ENCODE measurements at places on chromosomes 5 and 9.

DNA sequence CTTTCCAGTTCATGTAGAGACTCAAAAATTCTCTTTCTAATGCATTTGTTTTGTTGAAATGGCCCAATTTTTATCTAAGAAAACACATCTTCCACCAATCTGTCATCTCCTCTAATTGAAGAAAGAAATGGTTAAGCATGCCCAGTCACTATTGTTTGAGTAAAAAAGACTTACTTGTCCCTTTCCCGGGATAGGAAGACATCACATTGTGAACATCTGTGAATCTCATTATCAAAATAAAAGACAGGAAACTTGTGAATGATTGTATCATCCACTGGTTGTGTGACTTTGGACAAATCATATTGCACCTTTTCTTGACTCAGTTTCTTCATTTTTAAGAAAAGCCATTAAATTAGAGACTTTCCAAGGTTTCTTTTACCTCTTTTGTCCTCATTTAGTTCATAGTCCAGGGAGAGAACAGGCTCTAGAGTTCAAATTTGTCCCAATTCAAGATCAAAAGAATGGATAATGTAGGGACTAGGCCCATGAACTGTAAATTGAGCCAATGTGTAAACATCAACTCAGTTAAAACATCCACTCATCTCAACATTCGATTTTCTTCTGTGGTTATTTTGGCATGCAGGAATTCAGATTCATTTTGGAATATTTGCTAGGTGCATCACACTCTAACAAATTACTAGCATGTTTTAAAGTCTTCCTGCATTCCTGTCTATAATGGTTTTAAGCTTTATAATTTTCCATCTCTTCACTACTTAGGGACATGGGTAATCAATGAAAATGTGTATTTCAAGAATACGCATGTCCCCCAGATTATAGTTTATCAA is 838.0 kb upstream of the WWC1 start:
- DNase-seq = no peak

DNA sequence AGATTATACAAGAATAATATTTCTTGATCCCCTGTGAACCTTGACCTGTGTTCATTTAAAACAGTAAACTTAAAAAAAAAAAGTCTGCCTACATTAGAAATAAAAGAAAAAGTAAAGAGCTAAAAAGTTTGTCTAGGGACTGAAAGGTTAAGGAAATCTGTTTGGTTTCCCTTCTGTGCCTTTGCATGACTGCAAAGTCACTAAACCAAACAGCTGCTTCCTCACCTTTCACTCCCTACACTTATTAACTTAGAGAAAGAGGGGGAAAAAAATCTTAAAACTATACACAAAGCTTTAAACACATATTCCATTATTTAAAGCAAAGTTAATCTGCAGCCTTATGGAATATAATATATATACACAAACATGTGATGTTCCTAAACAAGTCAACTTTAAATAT is 65.1 kb downstream of the ZFR start:
- DNase-seq = no peak

- DNase-seq = no peak
Measured at GRCh38 chr5:156147261-156147943, 179.6 kb upstream of the SGCD start.

DNA sequence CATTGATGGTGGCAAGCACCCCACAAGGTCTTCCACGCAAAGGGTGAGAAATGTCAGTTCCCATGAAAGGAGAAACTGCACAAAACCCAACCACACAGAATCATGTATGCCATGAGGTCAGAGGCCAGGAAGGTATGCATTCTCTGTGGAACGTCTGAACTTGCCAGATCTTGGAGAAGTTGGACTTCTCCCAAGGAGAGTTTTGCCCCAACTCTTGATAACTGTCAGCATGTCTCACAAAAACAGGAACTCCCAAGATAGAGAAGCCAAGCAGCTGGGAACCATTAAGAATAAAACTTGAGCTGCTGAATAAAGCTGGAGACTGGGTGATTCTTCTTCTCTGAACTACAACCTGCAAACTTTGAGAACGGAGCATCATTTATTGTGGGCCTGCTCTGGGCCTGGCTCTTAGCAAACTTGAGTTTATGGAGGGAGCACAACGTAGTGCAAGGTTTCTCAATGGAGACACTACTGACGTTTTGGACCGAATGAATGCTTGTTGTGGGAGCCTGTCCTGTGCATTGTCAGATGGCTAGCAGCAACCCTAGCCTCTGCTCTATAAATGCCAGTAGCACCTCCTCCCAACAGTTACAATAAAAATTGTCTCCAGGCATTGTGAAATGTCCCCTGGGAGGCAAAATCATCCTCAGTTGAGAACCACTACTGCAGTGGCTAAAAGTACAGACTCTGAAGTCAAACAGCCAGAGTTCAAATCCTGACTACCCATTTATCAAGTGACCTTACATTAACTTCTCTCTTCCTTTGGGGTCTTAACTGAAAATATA is 193.5 kb downstream of the ACTL7B start:
- DNase-seq = no peak

DNA sequence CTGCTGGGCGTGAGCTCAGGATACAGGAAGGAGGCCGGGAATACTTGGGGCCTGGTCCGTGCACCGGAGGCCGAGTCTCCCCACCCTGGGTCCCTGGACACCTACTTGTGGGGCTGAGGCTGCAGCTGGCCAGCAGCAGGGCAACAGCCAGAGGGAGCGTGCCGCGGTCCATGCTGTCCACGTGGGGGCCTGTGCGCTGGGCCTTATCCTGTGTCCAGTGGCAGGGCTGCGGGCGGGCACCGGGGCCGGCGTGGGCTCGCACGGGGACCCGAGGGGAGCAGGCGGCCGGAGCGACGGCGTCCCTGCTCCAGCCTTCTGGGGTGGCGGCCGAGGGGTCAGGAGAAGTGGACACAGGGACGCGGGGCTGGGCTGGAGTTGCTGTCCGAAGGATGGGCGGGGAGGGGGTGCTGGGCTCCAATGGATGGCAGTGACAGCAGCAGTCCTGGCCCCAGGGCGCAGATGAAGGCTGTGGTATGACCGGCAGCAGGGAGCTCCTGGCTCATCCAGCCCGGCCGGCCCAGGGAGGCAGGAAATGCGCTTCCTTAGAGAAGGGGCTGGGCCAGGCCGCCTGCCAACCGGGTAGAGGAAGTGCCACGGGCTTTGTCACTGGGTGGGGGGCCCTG is at the start of gene ENG:
TSS of gene ENG (minus strand) at position 475 of the 623 bp plus-strand sequence. CDS start at position 172, 303 bp downstream.
- DNase-seq = no peak

- no peak for DNase-seq
Measured at GRCh38 chr9:129887334-129888292, 52.4 kb downstream of the USP20 start.

GRCh38 chr5:54207566-54207965 is 102.8 kb downstream of the ARL15 start:
- DNase-seq = no peak

DNA sequence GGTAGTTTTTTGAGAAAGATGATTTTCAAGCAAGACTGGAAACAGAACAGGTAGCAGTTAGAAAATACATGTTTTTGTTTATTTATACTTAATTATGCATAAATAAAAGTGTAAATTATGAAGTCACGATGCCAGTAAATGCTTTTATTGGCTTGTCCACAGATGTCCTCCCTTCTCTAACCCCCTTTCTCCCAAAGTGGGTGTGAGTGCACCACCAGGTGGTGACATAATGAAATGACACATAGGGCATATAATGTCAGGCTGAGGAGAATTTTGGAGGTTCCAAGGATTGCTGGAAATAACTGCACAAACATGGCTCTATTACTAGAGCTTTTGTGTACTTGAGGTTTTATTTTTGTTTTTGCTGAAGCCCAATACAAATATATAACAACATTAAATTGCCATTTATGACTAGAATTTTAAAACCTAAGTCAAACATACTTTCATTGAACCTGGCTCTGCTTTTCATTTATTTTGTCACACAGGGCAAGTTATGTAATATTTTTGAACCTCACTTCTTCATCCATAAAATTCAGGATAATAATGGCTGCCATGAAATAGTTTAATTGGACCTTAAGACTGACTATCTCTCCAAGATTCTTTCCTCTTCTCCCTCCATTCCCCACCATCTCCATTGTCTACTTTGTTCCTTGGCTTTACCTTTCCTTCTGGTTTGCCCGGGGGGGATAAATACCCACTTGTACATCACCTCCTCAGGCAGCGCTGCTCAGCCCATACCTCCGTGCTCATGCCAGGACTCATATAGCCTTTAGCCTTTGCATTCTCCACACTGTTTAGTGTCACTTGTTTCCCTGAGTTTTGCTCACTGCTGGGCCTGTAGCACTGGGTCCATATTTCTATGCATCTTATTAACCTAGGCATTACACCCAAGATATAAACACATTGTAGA is 168.8 kb downstream of the PDE4D start:
- peak; percentile 62 for DNase-seq

GRCh38 chr9:32728181-32728580 is 55.2 kb upstream of the TMEM215 start:
- DNase-seq = no peak

- DNase-seq = no peak
Measured at GRCh38 chr5:82861701-82862100, 215.5 kb downstream of the TMEM167A start.

GRCh38 chr9:98584059-98584458 is 124.7 kb downstream of the GABBR2 start:
- no peak for DNase-seq

DNA sequence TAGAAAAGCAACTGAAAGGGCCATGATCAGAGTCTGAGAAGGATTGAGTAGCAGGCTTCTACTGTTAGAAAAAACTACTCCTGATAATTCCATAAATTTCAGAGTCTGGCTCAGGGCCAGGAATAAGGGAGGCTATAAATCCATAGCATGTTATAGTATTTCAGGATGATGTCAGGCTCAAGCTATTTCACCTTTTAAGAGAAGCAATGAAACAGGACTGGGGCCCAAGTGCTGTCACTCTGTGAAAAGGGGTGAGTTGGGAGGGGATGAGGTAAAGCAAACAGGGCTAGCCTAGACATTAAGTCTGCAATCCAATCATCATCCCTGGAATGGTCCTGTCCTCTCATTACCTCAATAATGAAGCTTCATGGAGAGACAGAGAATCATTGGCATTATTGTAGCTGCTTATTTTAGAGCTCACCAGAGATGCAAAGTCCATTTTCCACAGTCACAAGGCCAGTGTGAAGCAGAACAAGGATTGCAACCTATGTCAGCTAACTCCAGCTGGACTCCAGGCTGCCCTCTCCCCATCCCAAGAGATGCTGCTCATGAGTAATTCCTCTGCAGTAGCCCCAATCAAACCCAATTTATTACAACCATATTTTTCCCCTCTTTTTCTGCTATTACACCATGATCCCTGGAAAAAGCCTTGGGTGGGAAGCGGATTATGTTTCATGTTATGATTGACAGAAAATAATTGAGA is 56.0 kb downstream of the PAPPA start:
- no peak for DNase-seq

Measured in WERI-Rb-1 (cell line).